ENCODE measurements at places on chromosomes 7 and 10.
A peak's percentile ranks its signal among the peaks of the same experiment; 100 is the strongest.

- DNase-seq = no peak
Measured at GRCh38 chr10:27373566-27374160, 130.4 kb upstream of the RAB18 start.

DNA sequence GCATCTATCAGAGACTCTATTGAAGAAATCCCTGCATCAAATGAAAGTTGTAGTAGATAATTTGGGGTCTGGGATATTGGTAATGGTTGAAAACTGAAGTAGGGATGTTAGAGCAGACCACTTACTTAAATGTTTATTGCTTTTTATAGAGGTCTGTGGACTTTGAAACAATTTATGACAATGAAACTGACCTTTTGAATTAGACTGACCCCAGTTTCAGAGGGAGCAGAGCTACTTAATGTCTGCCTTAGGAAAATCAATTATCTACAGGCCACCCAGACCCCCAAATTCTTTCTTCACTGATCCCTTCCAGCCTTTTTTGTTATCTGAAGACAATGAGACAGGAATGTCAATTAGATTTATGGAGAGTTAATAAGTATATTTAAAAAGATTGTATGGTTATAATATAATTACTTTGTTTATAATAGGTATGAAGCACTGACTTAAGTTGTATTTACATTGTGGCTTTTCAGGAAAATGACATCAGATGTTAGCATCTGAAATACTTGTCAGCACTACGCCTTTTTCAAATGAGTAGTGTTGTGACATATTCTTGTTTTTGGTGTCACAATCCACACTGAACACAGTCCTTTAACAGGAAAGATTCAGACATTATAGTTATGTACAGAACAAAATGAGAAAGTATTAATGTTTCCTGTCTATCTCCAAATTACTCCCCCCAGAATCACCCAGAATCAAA lies 13.9 kb downstream of the MGAM2 start:
- DNase-seq = no peak

- DNase-seq = no peak
Measured at GRCh38 chr10:71395621-71396020, 1.1 kb upstream of the CDH23 start.

DNA sequence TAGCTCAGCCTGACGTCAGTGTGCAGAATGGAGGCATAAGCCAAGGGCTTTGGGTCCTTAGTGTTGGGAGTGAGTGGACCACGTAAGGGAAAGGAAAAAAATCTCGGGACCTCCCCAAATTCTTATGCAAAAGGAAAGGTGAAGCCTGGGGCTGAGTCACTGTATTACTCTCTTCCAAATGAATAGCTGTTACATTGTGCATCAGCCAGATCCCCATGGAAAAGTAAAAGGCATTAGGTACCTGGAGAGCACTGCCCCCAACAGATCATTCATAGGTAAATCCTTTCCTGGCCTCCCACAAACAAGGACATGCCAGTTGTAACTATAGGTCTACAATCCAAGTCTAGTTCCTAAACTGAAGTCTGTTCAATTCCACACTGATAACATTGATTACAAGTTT lies 170.5 kb downstream of the C1GALT1 start:
- no peak for DNase-seq

DNA sequence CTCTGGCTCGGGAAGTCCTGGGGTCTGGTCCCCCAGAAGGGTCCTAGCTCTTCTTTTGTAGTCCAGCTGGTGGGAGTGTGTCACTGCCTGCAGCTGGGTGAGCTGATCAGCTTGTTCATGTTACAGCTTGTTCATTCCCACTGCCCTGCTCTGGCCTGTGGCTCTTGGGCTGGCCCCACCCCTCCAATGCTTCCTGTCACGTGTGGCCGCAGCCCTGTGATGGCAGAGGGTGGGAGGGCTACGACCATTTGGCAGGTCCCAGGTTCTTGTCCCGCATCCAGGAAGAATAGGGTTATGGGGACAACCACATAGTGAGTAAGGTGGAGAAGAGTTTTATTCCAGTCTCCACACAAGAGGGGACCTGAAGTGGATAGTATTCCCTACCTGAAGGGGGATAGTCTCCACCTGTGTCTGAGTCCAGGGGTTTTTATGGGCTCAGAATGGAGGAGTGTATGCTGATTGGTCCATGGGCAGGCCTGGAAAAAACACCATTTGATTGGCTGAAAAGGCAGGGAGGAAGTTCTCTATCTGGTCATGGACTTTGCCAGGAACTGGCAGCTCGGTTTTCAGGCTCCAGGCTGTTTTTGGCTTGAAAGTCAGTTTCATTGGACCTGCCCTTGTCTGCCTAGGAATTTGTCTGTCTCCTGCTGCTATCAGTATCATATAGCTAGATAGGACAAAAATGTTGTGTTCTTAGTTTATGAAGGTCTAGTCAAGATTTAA lies 13.1 kb downstream of the SDHAF3 start:
- no peak for DNase-seq

DNA sequence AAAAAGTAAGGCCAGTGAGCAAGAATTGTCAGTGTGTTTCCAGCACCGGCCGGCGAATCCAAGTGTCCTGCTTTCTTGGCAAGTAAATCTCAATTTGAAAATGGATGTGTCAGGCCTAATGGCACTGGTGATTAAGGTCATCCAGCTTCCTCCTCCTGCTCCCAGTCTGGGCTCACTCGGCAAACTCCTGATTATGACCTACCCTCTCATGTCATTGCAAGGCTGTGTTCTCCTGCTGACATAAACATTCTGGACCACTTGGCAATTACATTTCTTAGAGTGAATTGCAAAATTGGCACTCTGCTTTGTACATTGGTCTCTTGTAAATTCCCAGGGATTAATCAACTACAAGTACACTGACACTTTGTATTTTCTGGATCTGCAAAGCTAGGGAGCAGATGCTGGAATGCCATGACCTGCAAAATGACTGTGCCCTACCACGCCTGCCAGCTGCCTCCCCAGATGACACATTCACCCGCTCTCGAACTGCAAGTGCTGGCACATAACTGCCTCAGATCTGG lies 473.8 kb downstream of the KIF20B start:
- DNase-seq = no peak

- DNase-seq = no peak
Measured at GRCh38 chr7:112079122-112079521, 127.1 kb downstream of the DOCK4 start.

DNA sequence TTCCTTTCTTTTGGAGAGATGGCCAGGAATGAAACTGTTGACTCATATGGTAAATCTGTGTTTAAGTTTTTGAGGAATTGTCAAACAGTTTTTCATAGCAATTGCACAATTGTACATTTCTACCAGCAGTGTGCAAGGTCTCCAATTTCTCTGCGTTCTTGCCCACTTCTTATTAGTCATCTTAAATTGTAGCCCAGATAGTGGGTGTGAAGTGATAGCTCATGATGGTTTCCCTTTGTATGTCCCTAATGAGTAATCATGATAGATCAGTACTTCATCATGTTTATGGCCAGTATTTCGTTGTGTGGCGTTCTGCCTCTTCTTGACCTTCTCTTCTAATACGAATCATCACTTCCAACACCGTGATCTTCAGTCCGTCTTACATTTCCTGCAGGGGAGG lies 136.3 kb downstream of the DOCK1 start:
- peak; percentile 96 for DNase-seq
